SHP77 treated with DMSO at 0.1 percent for 48 hours (cell line): ENCODE measurements at places on chromosomes 4 and X.
A peak's percentile ranks its signal among the peaks of the same experiment; 100 is the strongest.

GRCh38 chr4:7665321-7665720 lies 230.6 kb upstream of the PSAPL1 start:
- DNase-seq, result no peak

- no peak for DNase-seq
Observed at GRCh38 chr4:66572949-66573348, 902.7 kb upstream of the EPHA5 start.

DNA sequence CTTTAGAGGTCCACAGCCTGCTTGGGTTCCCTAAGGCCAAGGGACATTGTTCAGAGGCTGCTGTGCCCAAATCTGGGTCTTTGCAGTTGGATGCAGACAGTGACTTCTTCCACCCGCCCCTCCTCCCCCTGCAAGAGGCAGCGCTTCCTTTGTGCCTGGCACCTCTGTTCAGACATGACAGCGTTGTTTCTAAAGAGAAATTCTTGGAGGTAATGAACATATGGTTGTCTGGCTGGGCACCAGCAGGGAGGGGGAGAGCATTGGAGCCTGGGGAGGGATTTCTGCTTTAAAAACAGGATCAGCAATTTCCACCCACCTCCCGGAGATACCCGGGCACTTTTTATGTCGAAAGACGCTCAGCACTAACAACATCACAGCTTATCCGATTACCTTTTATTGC lies 51.5 kb downstream of the PSAPL1 start:
- DNase-seq, result no peak

- no peak for DNase-seq
Observed at GRCh38 chrX:34332334-34332733, 200.2 kb upstream of the FAM47A start.

DNA sequence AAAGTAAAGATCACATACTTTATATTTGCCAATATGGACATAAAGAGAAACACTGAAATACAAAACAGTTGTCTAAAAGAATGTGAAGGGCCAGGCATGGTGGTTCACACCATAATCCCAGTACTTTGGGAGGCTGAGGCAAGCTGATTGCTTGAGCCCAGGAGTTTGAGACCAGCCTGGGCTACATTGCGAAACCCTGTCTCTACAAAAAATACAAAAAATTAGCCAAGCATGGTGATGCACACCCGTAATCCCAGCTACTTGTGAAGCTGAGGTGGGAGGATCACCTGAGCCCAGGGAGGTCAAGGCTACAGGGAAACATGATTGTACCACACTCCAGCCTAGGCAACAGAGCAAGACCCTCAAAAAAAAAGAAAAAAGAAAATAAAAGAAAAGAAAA lies 11.8 kb downstream of the RBM47 start:
- no peak for DNase-seq

DNA sequence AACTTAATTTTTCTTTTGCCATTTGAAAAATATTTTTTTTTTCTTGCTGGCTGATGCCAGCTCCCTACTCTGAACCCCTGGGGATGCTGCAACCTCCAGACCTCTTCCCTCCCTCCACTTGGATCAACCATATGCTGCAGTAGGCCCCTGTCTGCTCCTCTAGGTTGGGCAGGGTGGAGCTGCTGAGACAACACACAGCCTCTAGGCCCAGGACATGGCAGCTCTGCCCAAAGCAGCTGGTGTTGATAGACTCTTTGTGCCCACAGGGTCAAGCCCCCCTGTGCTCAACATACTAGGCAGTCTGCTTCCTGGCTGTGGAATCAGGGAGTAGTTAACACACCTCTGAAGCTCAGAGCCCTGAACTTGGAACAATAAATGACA lies 19.9 kb upstream of the CLNK start:
- DNase-seq, result no peak

- no peak for DNase-seq
Observed at GRCh38 chr4:70544279-70544868, 26.0 kb downstream of the AMTN start.

- no peak for DNase-seq
Observed at GRCh38 chr4:139777757-139778156, 112.1 kb downstream of the MGST2 start.

GRCh38 chrX:98939456-98939855 lies 1470.6 kb downstream of the PCDH19 start:
- no peak for DNase-seq

DNA sequence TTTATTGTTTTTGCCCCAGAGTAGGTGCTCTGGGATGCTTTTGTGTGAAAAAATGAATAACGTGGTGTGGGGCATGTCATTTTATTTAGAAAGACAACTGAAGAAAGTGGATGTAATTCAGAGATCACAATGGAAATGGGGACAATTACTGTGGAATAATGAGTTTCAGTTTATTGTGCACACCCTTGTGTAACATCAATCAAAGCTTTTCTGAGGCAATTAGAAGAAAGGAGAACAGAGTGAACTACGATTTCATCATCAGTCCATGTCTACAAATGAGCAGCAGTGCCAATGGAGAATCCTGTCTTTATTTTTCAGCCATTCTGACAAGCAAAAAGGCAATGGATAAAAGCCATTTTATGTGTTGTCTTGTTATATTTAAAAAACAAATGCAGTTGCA lies 339.2 kb downstream of the TMA16 start:
- DNase-seq, result no peak

DNA sequence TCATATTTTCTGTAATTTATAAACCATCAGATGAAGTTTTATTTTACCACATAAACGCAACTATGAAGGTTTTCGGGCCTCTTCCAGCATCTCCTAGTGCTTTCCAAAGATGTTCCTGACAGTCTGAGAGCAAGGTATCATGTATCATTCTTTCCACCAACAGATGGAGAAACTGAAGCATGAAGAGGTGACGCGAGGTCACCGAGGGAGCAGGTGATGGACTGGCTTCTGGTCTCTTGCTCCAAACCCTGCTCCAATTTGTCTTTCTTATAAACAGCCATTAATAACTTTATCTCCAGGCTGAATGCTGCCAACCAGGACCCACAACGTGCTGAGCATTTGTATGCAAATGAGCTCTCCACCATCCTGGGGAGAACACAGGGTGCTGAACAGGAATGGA lies 86.3 kb upstream of the MAML3 start:
- peak; percentile 26 for DNase-seq

GRCh38 chr4:39900966-39901365 lies 76.7 kb downstream of the PDS5A start:
- no peak for DNase-seq

- DNase-seq, result no peak
Observed at GRCh38 chr4:179695175-179695574, 2252.9 kb upstream of the AGA start.

DNA sequence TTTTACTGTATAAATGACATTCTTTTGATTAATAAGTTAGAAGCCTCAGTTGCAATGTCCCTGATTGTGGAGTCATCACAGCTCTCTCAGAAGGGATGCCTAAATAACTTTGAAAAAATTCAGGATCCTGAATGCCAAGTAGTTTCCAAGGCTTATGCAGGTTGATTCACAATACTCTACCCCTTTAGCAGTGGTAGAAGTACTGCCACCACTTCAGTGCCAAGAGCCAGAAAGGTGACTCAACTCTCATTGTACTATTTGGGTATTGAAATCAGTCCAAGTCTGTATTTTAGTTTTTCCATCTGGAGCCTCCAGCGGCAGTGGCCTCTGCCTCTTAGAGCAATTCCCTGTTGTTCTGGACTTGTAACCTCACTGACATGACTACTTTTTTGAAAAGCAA lies 320.1 kb upstream of the NDST4 start:
- DNase-seq, result no peak
